ENCODE measurements at places on chromosomes 5 and 9.

DNA sequence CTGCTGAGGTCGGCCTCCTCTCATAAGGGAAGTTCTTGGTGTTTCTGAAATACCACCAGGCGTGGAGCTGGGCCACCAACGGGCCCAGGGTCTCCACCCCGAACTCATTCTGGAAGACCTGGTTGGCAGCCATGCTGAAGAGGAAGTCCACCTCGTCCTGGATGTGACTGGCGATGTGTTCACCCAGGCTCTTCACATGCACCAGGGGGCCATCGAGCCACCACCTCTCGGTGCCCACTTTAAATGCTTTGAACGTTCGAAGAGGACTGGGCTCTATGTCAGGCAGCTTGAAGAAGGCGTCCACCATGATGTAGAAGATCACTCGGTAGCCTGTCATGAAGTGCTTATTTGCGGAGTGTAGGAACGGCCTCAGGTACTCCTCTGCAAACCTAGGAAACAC is 15.1 kb downstream of the GLT6D1 start:
- DNase-seq: no peak

GRCh38 chr5:172527559-172527958 is 73.2 kb upstream of the SH3PXD2B start:
- no peak for DNase-seq

DNA sequence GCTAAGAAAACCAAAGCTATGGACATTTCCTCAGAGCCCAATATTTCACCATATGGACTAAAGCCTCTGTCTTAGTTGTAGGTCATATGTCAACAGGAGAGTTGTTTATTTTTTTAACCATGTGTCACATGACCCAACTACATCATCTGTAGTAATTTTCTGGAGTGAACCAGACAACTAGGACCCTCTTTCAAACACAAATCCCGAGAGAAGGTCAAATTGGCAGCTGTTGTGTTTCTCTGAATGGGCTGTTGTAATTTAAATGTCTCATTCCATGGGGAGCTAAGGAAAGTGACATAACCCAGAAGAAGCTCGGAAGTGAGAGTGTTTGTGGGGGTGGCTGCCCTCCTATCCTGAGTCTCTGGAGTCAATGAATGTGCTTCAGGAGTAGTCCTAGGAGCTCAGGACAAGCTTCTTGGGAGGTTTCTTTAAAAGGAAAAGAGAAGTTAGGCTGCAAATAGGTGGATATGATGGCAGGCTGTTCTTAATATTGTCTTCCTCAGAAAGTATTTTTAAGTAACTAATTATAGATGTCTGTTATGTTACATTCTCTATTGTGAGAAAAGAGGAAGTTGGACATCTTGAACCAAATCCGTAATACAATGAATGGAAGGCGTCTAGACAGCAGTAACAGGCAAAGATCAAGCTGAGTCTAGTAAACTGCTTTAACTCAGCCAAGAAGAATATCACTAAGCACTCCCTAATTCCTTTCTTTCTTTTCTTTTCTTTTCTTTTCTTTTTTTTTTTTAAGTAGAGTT is 50.1 kb downstream of the TMEM167A start:
- DNase-seq: no peak

DNA sequence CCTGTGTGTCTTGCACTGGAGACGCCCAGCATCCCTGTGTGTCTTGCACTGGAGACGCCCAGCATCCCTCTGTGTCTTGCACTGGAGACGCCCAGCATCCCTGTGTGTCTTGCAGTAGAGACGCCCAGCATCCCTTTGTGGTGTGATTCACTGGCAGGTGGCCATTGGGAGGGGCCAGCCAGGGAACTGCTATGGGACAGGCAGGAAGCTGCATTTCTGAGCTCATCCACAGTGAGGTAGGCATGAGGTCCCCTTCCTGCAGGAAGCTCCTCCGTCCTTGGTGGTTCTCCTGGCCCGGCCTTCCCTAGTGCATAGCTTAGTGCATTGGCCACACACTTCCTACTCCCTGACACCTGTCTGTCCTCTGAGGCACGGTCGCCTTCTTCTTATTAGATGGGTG is 43.5 kb downstream of the IRX1 start:
- DNase-seq: no peak

DNA sequence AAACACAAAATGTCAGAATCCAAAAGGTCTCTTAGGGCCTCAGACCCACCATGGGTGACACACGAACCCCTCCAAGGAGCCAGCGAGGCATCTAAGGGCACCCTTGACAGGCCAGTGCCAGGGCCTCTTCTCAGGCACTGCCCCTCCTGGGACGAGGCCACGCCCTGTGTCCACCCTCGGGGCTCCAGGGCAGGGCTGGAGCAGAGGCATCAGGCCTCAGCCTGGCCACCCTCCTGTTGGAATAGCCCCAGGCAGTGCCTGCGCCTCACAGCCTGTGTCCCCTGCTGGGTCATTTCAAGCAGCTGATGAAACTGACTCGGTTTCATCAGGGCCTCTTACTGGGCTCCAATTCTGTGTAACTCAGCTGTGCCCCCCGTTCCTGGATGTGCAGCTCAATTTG is 32.8 kb upstream of the SUSD3 start:
- no peak for DNase-seq

DNA sequence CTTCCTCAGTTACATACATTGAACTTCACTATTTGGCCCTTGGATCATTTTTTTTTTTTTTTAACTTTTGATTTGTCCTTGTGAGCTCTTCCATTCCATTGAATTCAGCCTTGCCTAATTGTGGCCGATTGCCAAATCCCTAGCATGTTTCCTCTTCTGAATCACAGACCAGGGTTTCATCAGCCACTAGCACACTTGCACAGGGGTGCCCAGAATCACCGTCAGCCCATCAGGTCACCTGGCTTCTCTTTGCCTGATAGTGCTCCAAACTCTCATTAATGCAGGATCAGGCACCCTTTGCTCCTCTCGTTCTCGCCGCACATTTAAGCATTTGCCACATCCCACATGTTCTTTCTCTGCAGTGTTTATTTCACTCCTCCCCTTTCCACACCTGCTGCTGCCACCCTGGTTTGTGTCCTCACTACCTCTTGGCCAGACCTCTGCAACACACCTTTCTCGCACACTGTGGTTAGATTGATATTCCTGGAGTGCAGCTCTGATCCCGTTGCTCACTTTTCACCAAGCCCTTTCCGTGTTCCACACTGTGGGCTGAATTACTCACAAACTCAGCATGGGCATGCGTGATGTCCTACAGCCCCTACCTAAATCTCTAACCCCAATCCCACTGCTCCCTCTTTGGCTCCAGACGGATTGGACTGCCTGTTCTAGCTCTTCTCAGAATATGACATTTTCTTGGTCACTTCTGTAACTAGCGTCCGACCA is 9.8 kb downstream of the PIK3R1 start:
- no peak for DNase-seq

- DNase-seq: no peak
Observed at GRCh38 chr5:88666761-88667495, 216.1 kb downstream of the MEF2C start.
